ENCODE measurements at places on chromosomes 13 and 19.
A peak's percentile ranks its signal among the peaks of the same experiment; 100 is the strongest.

GRCh38 chr13:33868343-33868994 lies 50.5 kb downstream of the RFC3 start:
- peak; percentile 18 for DNase-seq

DNA sequence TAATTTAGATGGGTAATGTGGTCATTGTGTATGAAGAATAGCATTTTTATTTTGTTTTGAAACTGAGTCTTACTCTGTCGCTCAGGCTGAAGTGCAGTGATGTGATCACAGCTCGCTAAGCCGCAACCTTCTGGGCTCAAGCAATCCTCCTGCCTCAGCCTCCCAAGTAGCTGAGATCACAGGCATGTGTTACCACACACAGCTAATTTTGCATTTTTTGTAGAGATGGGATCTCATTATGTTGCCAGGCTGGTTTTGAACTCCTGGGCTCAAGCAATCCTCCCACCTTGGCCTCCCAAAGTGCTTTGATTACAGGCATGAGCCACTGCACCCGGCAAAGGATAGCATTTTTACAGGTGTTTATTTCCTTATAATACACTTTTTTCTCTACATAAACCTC lies 36.6 kb downstream of the SERTM1 start:
- DNase-seq = no peak

- DNase-seq = no peak
These were observed 345.8 kb downstream of the RBM26 start for GRCh38 chr13:79060216-79060615.

DNA sequence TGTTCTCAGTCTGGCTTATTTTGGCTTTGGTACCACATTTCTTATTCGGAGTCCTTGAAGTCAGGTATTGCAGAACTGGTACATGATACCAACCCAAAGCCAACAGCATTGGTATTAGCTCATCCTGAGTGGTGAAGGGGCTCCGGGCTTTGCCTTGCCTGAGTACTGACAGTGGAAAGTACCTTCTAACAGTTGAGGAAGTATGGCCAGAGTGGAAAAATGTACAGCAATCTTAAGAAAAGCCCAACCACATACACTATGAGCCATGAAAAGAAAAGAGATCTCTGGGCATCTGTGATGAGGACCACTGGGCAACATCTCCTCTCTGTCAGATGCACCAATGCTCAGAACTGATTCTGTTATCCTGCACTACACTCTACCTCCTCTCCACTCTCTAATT lies 8.3 kb downstream of the LCP1 start:
- DNase-seq = no peak

- no peak for DNase-seq
These were observed 10.5 kb downstream of the NECTIN2 start for GRCh38 chr19:44856421-44857083.

- no peak for DNase-seq
These were observed 22.8 kb upstream of the STK24 start for GRCh38 chr13:98599502-98600328.

DNA sequence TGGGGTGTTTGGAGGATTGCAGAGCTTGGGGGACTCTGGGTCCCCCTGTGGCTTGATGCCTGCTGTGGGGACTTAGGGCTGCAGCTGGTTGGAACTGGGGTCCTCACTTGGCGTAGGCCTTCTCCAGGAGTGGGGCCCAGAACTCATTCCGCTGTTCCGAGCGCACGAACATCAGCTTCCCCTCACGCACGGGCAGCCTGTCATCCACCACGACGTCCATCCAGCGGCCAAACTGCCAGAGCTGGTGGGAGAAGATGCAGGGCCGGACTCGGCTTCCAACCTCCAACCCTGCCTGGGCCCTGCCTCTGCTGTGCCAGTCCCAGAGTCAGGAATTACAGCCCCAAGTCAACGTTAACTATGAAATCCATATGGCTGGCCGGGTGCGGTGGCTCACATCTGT lies 2.6 kb downstream of the CAPN12 start:
- no peak for DNase-seq

DNA sequence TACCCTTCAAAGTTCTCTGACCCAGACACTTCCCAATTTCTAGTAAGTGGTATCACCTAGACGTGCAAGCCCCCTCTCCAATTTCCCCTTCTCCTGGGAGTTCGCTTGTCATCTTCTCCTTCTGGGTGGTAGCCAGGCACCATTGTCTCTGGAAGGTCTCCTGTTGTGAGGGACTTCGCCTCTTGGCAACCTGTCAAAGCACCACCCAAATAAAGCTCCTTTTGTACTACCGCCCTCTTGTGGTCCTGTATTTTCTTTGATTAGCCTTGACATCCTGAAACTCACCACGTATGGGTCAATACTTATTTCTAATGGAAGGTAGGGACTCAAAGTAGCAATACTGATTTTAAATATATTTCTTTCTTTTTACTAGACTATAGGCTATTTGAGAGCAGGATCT lies 8.2 kb downstream of the GPC5 start:
- peak; percentile 61 for DNase-seq

DNA sequence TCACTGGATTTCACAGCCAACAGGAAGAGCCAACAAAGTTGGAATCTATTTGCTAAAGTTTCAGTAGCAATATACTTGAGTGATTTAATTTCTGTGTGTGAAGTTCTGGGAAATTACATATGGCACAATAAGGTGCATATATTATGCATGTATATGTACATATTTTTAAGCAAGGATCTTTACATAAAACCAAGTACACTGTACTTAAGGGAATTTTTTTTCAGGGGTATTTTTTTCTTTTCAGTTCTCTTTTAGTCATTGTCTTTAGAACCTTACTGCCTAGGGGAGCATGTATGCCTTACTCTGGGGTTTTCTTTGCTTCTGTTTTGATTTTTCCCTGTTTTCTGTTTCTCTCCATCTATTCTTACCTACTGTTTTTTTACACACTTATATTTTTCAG lies 7.4 kb downstream of the RAP2A start:
- no peak for DNase-seq

DNA sequence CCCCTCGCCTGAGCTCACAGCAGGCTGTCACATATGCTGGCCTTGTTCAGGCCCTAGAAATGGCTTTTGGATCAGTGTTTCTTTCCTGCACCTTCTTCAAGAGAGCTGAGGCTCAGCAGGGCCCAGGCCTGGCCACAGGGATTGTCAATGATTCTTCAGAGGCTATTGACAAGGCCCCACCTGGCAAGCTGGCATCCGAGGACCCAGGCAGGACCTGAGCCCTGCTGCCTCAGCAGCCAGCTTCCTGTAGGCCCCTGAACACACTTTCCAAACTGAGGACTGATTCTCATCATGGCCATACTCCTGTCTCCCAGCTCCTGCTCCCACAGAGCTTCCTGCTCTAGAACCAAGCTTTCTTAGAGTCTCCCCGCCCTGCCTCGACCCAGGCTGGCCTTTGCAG lies 136.8 kb downstream of the UQCRFS1 start:
- no peak for DNase-seq

DNA sequence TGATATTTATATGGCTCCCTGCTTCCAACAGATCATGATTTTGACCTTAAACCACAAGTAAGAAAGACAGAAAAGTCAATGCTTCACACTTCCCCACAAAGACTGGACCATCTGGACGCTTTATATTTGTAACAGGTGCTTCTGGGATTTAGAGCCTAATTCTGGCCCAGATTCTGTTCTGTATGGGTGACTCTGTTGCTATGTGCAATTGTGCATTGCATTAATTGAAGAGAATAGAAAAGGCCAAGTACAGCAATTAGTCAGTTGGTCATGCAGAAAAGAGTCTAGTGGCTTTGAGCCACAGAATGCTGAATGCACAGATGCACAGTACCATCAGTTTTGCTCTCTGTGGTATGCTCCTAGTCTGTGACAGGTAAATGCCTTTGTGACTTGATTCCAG lies 657.4 kb upstream of the ATXN8OS start:
- DNase-seq = no peak

DNA sequence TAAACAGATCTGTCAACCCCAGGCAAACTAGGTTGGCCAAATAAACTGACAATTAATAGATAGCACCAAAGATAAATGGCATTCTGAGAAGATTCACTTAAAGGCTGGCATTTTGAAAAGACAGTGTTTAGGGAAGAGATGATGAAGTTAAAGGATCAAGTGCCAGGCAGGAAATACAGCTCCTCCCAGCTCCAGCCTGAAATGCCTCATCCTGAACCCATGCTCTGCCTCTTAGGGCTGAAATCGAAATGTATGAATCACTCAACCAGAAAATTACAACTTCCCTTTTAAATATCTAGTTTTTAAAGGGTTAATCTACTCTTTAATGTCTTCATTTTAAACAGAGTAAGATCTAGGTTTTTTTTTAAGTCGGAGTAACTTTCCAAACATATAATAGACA lies 171.2 kb upstream of the UBL3 start:
- no peak for DNase-seq

GRCh38 chr13:97911311-97912138 lies 42.0 kb upstream of the IPO5 start:
- DNase-seq = peak; percentile 46

- DNase-seq = peak; percentile 43
These were observed 7.8 kb upstream of the C19orf84 start for GRCh38 chr19:51398096-51398704.

DNA sequence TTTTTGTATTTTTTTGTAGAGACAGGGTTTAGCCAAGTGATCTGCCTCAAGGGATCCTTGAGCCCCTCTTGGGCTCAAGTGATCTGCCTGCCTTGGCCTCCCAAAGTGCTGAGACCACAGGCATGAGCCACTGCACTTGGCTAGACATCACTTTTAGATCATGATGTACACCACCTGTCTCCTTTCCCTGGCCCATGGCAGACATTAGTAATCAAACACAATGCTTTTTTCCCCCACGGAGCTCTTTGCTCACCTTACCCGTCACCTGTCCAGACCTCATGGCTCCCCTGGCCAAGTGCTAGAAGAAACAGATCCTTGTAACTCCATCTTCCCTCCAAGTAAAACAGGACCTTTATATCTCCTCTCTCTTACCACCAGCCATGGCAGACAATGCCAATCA lies 18.4 kb downstream of the NUMBL start:
- no peak for DNase-seq
